ENCODE measurements at places on chromosomes 7 and 10.
A peak's percentile ranks its signal among the peaks of the same experiment; 100 is the strongest.

- no peak for DNase-seq
Observed at GRCh38 chr7:117347480-117347879, 24.6 kb upstream of the WNT2 start.

GRCh38 chr10:8059191-8059936 lies 4.9 kb downstream of the GATA3 start:
- no peak for DNase-seq

- no peak for DNase-seq
Observed at GRCh38 chr10:21662635-21663034, 128.6 kb downstream of the MLLT10 start.

DNA sequence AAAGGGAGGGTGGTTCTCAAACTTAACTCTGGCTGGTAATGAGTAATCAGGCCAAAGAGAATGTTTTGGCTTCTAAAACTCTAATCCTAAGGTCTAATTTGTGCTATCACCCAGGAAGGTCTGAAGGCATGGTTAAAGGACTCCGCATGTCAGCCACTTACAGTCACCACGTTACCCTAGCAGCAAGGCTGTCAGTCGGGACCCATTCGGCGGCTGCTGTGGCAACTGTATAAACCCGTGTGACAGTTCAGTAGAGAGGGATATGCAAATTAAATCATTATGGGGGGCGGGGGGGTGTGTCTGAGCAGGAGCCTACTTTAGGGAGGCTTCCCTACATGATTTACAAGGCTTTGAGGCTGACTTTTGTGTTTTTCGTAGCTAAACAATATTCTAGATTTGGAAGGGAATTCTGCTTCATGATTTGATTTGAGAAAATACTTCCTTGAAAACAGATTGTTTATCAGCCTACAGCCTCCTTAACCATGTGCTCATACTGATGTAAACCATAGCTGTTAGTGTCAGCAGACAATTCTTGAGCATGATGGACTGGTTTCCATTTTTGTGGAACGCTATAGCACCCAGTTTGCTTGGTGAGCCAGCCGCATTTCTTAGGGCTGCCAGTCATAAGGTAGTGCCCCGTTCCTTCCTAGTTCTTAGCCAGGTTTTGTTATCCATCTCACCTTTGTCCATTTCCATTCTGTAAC lies 284.4 kb downstream of the USP6NL start:
- no peak for DNase-seq

- no peak for DNase-seq
Observed at GRCh38 chr7:94540428-94540827, 30.8 kb downstream of the CASD1 start.

DNA sequence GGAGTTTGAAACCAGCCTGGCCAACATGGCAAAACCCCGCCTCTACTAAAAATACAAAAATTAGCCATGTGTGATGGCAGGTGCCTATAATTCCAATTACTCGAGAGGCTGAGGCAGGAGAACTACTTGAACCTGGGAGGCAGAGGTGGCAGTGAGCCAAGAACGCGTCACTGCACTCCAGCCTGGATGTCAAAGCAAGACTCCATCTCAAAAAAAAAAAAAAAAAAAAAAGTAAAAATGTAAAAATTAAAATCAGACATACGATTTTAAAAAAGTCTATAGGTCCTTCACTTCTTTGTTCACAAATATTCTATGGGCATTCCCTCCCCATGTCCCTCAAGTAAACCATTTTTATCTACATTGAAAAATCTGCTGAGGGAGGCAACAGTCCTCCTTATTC lies 34.9 kb upstream of the TLL2 start:
- no peak for DNase-seq

DNA sequence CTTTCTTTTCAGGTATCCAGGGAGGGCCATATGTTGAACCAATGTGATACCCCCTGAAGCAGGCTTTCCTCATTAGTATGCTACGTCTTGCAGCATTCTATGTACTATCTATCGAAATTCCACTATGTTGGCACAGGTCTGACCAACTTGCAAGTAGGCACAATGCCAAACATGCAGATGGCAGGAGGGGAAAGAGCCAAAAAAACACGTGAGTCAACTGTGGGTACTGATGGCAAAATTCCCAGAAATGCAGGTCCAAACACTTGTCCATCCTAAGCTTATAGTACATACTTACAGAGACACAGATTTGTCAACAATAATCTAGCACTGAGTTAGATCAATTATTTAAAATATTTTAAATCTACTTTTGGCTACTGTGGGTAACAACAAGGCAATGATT lies 394.9 kb downstream of the DGKB start:
- DNase-seq: no peak

DNA sequence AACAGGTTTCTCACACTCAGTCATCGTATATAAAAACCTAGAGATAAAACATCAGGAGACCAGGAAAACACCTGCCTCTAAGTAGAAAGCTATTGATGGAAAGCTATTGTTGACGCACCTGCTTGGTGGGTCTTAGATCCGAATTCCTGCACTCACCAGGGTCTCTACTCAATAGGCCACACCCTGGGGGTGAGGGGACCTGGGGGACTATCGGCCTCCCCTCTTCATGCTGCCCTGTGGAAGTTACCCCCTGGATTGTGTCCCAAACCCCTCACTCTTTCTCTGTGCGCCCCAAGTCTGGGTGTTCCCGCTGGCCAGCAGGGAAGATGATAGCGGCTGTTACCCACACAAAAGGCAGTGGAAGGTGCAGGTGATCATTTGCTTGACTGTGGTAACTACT lies 313.0 kb downstream of the WDR37 start:
- DNase-seq: no peak

- DNase-seq: no peak
Observed at GRCh38 chr10:26647602-26648244, 49.8 kb upstream of the PDSS1 start.

DNA sequence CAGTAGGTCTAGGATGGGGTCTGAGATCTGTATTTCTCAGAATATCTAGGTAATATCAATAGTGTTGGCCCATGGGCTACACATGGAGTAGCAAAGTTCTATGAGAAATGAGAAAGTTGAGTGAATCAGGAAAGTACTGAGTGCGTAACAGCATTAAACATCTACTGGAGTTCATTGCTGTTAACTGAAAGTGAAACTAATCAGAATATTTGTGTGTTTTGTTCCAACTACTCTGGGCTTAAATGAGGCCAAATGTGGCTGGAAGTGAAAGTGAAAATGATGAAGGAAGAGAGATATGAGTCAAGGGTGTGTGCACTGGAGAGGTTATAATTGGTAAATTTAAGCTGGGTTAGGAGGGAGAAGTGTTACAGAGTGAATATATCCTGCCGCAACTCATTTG lies 46.5 kb downstream of the TMEM106B start:
- no peak for DNase-seq

DNA sequence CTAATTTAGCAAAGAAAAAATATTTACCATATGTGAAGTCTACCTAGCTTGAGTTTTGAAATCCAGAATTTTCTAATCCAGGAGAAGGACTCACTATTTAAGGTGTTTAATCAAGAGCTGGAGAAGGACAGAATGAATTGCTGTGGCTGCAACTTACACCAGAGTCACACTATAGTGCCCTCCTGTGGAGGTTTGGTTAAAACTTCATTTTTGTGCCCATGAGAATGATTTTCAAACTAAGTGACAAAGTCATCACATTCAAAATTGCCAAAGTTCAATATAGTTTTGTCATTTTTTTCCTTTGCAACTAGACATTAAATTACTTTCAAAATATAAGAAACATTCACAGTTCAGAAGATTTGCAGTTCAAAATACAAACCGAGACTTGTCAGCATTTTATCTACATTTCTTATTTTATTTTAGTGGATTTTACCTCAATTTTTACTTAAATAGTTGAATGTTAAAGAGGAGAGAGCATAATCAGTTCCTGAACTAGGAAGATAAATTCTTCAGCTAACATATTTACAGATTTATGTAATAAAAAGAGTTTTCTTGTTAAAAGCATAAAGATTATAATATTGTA lies 70.7 kb downstream of the CABCOCO1 start:
- DNase-seq: peak; percentile 3

DNA sequence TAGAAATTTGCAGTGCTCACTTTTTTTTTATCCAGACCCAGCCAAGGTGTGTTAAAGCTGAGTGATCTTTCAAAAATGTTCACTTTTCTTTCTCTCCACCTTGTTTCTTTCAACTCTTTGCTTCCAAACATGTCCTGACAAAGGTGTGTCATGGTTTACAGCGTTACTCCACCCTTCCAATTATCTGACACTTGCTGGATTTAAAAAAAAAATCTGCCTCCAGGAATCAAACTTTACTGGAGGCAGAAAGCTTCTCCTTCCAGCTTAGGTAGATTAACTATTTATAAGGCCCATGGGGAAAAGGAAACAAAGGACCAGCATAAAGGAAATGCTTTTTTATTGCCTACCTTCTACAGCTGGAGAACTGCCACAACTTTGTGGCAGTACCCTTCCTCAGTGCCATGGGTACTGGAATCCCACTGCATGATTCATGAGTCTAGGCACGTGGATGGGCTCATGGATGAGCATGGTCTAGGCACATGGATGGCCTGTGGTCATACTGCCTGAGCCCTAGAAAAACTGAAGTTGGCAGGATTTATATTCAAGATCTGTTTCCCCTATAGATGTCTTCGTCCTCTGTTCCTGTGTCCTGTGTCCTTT lies at the start of gene COL17A1:
TSS of gene COL17A1 (minus strand) at position 80 of the 600 bp plus-strand sequence. CDS start 5,207 bp downstream, outside the sequence.
- no peak for DNase-seq

DNA sequence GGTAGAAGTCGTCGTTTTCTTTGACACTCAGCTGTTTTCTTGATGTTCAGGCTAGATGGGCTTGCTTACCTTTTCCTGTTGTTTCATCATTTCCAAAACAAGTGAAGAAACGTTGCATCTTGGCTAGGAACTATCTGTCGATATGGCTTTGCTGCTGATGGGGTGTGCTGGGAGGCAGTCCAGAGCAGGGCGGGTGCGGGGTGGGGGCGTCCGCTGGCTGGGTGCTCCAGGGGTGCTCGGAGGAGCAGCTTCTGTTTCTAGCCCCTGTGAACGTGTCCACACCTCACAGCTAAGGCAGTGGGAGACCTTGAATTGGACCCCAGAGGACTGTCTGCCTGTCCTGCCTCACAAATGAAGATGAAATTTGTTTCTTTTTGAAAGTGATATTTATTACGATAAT lies 7.6 kb upstream of the SUN1 start:
- DNase-seq: no peak

GRCh38 chr10:113709221-113709838 lies 29.6 kb downstream of the CASP7 start:
- no peak for DNase-seq

DNA sequence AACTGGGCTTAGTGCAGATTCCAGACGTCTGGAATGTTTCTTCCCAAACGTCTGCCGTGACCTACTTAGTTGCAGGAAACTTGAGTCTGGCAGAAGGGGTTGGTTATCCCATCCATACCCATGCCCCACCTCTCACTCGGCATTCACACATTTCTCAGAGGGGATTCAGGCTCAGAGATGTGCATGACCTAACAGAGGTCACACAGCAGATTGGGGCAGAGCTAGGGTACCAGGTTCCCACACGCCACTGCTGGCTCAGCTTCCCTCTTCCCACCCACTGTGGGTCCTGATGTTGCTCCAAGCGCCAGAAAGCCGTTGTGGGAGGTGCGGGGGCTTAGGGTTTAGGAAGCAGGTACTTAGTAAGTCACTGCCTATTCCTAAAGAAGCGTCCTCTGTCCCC lies 3.0 kb downstream of the UCMA start:
- no peak for DNase-seq

DNA sequence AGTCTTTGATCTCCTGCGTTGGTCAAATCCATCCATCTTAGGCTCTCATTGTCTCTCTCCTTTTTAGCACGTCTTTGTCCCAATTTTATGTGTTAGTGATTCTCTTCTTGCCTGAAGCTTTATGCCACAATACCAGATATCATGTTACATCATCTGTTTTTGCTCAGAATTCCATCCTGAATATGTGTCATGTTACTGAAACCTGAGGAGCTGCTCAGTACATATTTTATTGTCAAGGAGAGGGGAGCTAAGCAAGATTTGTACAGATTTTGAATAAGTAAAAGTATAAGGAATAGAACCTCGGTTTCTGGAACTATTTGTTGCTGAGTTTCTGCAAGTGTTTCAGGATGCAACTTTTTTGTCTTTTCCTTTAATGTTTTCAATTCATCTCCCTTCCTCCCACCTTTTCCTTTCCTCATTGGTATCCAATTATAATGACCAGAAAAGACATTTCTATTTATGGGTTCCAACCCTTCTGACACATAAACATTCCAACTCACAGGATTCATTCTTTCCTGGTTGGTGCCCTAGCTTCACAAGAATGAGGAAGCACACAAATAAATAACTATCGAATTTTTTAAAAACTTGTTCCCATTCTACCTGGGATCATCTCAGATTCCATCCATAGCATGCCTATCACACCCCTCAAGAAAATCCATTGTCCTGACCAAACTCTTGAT lies 291.8 kb downstream of the CRPPA start:
- DNase-seq: no peak

GRCh38 chr10:66564287-66564686 lies 361.5 kb upstream of the LRRTM3 start:
- DNase-seq: no peak

DNA sequence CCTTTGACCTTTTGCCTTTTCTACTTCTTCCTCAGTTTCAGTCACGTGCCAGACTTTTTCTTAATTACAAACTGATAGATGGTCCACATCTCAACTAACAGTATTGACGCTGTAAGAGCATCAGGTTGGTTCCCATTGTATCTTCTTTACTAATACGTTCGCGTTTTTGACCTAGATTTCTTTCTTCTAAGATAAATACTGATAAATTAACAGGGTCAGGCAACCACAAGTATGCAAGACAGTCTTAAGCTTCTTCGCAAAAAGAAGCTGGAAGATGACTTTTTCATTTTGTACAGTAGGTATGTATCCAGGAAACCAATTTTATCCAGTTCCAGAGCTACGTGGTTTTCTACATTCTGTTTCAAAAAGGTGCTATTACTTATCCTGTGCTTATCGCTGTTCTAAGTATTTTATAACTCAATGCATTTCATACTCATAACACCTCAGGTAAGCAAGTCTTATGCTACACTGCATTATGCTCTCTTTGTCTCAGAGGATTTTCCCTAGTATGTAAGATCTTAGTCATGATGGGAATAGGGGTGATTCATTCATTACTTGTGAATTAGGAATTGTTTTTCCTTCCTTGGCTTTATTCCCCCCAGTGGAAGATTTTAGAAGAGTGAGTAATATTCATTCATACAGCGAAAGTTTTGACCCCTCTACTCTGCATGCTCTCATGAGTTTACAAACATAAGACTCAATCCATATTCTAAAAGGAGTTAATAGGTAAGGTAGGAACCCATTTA lies 955 bp downstream of the DUS4L start:
- no peak for DNase-seq

GRCh38 chr10:30812018-30812851 lies 182.7 kb upstream of the LYZL2 start:
- DNase-seq: no peak

- peak; percentile 55 for DNase-seq
Observed at GRCh38 chr7:83162402-83163256, at the start of gene PCLO. PCLO (minus strand) TSS chr7:83162884; CDS start chr7:83162592, 292 bp downstream.

DNA sequence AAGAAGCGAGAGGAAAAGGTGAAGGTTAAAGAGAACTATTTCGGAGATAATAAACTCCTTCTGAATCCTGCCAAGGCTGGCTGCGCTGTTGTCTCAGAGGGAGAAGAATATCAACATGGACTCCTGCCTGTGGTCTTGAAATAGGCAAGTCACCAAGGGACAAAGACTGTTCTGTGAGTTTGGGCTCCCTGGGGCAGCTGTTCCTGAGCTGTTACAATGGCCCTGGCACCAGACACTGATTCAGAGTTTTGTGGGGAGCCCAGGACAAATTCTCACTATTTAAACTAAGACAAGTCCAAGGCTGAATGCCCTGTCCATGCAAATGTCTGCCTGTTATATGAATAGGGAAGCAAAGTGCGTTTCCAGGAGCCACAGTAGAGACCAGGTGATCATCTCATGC lies 81.4 kb downstream of the PRPF18 start:
- DNase-seq: no peak

Measured in stimulated activated CD4-positive, alpha-beta T cell treated with anti-CD3 and anti-CD28 coated beads, Interleukin-1b, Interleukin-23, amount 100 ng/mL, for 48 hours (primary cell).